Glutamatergic neuron (in vitro differentiated cells): ENCODE measurements at places on chromosomes 11 and 22. TPM values are rescaled to one million over a fixed set of nuclear protein-coding genes. Genes with fewer than 3 reads are reported as not detected.

DNA sequence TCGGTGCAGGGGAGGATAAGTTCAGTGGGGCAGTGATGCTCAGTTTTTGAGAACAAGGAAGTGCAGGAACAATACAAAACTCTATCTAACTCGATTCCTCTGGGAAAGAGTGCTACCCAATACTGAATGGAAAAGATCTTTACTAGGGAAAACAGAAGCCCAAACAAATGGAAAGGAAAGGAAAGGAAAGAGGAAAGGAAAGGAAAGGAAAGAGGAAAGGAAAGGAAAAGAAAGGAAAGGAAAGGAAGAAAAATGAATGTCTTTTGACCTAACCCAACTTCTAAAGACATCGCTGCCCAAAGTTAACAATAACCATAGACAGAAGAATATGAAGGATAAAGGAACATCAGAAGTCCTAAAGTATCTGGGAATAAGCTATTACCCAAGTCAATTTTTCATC lies 41.6 kb downstream of the PHF21A start:
- no peak for DNase-seq

GRCh38 chr22:22818861-22819855 lies 68.5 kb upstream of the IGLL5 start:
- DNase-seq, result no peak

DNA sequence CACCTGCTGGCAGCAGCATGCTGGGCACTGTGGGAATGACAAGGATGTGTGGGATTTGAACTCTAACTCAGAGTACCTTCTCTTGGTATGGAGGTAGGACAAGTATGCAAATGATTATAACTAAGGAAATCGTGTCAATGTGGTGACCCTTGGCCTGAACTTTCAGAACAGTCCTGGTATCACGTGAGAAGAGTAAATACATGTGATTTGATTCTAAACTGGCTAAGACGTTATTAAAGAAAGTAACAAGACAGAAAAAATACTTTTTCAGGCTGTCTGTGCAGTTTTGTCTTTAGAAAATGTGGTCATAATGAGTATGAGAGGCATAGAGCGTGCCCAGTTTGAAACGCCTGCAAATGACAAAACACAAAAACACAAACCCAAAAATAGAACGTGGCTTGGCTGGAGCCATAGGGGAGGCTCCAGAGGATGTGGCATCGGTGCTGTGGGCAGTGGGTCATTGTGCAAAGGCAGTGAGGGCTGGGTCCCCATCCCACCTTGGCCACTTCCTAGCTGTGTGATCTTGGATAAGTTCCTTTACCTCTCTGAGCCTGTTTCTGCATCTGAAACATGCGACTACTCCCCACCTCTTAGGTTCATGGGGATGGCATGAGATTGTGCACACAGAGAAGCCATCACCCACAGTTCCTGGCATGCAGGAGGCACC lies 18.4 kb upstream of the IL2RB start:
- no peak for DNase-seq

Gene OR51E1
- not detected for total RNA-seq

DNA sequence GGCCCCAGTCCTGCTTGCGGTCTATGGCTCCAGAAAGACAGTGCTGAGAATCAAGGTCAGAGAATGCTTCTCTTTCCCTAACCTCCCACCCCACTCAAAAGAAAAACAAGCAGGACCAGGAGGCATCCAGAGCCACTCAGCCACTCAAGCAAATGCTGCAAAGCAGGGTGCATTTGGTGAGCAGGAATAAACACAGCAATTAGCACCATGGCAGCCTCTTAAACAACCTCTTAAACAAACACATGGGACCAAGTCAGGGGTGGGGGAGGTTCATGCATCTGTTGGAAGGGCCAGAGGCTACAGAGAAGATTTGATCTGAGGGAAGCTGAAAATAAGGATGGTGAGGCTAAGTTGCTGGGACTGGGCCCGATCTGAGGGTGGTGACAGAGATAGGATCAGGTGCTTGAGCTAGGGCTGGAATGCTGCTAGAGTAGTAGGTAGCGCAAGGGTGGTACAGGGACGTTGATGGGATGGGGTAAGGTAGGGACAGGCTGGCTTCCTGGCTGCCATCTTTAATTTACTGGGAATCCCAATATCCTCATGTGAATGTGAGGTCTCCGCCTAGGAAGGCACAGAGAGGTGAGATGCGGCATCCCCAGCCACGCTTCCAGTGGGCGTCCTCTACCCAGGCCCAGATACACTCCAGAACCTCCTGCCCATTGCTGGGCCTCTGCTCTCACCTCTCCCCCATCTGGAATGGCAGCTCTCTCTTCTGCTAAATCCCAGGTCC lies 26.6 kb upstream of the LMO1 start:
- DNase-seq, result no peak
